ENCODE measurements at places on chromosomes 5 and 9.

DNA sequence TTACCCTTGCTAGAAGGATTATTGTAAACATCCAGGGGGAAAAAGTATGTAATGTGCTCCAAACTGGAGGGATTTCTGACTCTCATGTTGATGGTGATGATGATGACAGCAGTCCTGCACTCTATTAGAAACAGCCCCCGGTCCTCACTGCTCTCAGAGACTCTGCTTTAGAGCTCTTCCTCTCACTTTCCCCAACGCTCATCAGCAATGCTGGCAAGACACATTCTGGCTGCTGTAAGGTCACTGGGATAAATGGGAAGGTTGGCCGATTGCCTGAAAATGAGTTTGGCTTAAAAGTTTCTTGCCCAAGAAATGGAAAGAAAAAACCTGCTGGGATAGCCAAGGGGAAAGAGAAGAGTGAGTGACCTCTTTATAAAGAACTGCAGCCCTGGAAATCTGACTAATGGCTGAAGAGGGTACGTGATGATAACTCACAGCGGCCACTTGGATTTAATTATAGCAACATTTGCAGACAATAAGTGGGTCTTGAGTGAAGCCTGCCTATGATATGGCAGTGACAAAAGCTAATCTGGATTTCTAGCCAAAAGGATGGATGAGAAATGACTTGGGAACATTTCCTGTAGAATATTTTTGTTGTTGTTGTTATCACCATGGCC, 235.8 kb downstream of the TMEM38B start:
- DNase-seq, result no peak

DNA sequence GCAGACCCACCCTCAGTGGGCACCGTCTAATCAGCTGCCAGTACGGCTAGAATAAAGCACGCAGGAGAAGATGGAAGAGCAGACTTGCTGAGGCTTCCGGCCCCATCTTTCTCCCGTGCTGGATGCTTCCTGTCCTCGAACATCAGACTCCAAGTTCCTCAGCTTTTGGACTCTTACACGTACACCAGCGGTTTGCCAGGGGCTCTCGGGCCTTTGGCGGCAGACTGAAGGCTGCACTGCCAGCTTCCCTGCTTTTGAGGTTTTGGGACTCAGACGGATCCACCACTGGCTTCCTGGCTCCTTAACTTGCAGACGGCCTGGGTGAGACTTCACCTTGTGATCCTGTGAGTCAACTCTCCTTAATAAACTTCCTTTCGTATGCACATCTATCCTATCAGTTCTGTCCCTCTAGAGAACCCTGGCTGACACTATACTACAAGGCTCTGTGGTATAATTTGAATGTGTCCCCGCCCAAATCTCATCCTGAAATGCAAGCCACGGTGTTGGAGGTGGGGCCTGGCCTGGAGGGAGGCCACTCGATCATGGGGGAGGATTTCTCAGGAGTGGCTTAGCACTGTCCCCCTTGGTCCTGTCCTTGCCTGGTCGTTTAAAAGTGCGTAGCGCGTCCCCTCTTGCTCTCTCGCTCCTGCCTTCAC, 31.1 kb upstream of the NRARP start:
- DNase-seq, result no peak

DNA sequence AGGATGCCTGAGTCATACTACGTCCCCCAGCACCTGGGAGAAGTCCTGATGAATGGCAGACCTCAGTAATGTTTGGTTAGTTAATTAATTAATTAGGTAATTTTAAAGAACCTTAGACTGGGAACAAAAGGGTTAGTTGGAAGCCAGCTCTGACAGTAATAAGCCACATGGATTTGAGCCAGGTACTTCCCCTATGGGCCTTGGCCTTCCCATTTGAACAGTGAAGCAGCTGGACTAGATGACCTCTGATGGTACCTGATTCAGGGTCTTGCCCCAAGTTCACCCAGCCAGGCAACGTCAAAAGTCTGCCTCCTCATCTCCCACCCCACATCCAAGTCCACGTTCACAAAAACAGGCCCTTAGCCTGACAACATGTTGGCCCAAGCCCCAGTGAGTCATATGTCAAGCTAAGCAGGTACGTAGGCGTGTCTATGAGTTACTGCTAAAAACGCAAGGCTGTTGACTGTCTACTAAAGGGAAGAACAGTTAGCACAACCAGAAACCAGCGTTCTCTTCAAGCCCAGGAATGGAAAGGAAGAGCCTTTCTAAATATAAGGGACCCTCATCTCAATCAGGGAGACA, 303.2 kb downstream of the ACTL7B start:
- no peak for DNase-seq

DNA sequence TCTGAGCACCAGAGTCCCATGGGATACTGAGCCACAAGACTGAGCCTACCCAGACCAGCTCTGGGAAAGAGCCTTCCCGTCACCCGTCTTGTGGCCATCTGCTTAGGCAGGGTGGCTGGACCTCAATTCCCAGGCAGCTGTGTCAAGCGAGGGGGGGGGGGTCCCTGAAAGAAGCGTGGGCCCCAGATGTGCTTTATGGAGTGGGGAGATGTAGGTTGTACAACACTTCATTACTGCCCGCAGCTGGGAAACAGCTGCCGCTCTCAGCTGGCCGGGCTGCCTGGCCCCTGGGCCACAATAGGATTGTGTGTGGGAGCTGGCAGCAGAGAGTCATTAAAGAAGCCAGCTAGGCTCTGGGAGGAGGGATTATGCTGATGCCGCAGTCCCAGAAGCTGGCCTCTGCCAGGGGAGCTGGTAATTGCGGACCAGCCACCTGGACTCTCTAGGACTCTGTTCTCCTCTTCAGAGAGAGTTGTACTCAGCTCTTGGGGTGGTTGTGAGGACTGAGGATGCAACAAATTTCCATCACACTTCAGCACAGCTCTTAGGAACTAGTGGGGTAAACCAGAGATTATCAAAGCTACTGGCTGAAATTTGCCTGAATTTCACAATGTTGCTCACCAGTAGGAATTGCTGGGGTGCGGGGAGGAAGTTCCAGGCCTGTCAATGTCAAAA, 145.4 kb downstream of the GADD45G start:
- DNase-seq, result no peak

- DNase-seq, result no peak
These were observed 590 bp downstream of the RASGRF2 start for GRCh38 chr5:80960531-80961375.

DNA sequence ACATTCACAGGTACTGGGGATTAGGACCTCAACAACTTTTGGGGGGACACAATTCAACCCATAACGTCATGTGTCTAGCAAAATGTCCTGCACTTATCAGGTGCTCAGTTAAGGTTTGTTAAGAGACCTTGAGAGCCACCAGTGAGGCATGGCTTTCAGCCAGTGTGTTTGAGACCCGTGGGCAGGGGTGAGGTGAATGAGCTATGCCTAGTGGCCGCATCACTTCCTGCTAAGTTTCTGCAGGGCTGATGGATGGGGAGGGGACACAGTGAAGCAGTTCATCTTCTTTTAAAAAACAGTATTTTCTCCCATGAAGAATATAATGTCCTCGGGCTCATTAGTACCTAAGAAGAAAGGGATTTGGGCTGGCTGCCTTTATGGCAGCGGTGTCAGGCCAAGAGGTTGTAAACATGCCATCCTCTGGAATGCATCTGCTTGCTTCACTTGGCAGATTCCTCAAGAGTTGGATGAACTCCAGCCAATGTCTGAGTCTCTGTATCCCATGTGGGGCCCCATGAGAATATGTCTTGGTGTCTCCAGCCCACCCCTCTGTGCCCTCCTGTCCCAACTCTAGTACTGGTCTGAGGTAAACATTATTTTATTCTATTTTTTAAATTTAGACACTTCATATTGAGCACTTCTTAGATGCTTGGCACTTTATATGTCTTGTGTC, 282.2 kb downstream of the CWC27 start:
- no peak for DNase-seq

DNA sequence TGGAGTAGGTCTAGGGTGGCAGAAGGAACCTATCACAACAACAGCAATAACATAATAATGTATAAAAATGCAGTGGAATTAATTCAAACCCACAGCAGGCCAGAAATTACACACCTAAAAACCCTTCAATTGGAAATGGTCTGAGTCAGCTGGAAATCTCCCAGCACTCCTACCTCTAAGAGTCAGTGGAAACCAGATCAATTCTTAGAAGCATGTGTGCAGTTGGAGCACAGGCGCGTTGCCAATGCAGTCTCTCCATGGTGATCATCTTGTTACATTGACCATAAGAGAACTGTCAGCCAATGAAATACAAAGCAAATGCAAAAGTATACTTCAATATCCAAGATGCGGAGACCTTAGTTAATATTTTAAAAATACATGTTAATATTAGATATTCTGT, 15.1 kb upstream of the CSNK1G3 start:
- DNase-seq, result no peak

DNA sequence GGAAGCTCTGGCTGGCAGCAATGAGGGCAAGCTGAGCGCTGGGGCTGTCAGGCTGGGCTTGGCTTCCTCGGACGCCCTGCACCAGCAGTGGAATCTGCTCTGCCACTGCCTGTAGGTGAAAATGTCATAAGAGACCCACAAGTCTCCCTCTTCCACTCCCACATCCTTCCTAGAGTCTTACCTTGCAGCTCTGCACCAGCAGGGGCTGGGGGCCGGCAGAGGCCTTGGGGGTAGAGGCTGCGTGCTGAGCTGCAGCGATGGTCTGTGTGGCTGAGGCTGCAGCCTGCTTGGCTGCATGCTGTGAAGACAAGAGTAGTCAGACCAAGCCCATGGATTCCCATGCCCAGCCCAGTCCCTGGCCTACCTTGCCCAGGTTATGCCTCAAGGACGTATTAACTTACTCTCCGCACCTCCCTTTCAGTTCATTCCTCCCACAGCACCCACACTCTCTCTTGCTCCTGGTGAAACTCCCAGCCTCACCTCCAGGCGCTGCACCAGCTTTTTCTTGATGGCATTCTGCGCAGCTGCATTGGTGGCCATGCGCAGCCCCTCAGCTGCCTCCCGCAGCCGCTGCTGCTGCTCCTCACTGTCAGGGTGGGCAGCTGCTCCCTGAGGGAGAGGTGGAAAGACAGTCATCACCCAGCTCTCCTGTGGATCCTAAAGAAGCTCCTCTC, 17.3 kb downstream of the TLN1 start:
- DNase-seq, result no peak

DNA sequence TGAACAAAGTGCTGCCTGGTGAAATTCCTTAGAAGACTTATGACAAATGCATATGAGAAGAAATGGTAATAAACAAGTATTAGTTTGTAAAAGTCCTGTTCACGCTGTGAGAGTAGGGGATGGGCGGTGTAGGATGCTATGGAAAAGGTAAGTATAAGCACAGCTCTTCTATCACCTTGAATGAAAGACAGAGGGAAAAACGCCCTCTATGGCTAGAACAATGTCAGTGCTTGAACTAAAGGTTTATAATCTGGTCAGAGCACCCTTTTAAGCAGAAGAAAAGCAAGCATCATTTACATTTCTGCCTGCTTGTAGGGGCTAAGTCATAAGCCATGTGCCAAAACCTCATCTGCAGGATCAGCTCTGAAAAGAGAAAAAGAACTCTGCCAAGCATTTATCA, 115.2 kb downstream of the LHFPL2 start:
- no peak for DNase-seq

DNA sequence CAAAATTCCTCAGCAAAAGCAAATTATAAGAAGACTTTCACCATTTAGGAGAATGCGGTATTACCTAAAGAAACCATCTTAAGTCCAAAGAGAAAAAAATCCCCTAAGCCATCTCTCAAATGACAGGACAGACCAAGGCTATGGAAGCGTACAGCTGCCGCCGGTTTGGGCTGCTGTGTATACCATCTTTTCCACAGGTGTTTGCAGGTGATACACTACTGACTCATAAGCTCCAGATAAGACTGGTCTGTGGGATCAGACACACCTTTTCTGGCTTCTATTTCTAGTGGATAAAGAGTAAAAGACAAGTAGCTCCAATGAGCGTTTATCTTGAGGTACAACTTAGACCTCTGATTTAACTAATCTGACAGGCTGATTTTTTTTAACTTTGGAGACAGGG, 7.7 kb downstream of the CDKN2AIPNL start:
- DNase-seq, result no peak

- no peak for DNase-seq
These were observed 39.6 kb upstream of the SPATA31E1 start for GRCh38 chr9:87842878-87843585.

DNA sequence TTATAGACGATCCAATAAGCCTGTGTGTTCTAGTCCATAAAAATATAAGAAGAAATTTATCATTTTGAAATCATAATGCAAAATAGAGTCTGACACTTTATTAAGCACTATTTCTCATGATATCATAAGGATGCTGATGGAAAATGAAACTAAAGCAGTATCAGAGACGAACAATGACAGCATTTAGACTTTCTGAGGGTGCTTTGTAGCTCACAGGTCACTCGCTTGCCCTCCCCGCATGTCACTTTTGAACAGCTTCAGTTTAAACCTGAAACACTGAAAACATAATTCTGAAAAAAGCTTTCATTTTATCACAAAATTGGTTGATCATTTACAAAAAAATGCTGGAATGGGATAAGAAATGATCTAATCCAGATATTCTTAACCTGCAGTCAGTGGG, 247.1 kb downstream of the EBF1 start:
- no peak for DNase-seq

GRCh38 chr5:156722358-156722757, 127.7 kb upstream of the PPP1R2B start:
- DNase-seq, result no peak

DNA sequence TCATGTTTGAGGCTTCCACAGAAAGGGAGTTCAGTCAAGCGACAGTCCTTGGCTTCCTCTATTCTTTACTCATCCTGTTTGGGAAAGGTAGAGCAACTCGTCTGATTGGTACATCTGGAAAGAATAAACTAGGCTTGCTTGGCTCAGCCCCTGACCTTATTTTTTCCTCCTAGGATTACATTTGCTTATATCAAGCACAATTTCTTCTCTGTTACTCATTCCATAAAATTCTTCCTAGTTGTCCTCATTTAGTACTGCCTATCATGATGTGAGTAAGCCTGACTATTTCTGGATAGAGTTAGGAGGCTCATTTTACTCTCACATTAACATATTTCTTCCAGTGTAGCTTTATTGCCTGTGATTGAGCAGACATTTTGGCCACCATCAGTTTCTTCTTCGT, 10.9 kb upstream of the CARNMT1 start:
- DNase-seq, result peak; percentile 88

DNA sequence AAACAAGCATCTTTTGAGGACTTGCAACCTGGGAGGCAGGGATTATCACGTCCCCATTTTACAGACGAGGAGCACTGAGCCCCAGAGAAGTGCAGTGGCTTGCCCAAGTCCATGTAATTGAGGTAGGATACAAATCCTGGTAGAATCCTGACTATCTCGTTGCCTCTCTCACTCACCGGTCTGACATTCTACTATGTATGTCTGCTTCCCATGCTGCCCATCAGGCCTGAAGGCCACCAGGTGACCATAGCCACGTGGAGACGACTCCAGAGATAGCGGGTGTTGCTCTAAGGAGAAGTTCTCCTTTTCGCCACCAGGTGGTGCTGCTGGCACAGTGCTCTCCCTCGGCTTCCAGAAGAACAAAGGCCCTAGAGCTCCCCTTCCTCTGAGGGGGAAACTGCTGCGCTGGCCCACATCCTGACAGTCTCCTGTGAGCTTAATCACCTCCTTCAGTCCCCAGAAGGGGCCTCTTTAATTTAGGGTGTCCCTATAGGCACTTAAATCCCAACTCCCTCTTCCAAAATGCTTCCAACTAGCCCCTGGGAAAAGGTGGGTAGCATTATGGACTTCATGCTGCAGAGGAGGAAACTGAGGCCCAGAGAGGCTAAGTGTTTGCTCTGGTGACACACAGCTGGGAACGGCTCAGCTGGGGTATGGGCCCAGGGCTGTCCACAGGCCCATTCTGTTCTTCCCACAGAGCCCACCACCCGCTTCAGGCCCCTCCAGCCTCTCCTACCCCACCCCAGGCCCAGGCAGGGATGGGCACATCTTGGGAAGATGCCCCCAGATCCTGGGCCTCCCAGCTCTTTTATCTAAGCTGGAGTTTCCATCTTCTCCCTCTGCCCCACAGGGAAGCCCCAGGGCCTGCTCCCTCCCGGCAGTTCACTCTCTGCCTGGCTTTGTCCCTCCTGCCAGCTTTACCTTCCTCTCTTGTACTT, 6.4 kb downstream of the SLC34A1 start:
- DNase-seq, result no peak

Data from AG09309 (cell line).